Stimulated activated CD8-positive, alpha-beta memory T cell treated with anti-CD3 and anti-CD28 coated beads, Interleukin-2, amount 100 ng/mL, for 48 hours (primary cell): ENCODE measurements at places on chromosomes 3 and 15.

- DNase-seq = no peak
Measured at GRCh38 chr15:72200395-72201237, 3.0 kb upstream of the GRAMD2A start.

DNA sequence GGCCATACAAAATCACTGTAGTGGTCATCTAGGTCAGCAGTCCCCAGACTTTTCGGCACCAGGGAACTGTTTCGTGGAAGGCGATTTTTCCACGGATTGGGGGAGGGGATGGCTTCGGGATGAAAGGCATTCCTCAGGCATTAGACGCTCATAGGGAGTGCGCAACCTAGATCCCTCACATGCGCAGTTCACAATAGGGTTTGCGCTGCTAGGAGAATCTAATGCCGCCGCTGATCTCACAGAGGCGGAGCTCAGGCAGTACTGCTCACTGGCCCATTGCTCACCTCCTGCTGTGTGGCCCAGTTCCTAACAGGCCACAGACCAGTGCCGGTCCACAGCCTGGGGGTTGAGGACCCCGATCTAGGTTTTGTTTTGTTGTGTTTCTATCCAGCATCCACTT, 200.1 kb downstream of the SLC9A9 start:
- DNase-seq = no peak

DNA sequence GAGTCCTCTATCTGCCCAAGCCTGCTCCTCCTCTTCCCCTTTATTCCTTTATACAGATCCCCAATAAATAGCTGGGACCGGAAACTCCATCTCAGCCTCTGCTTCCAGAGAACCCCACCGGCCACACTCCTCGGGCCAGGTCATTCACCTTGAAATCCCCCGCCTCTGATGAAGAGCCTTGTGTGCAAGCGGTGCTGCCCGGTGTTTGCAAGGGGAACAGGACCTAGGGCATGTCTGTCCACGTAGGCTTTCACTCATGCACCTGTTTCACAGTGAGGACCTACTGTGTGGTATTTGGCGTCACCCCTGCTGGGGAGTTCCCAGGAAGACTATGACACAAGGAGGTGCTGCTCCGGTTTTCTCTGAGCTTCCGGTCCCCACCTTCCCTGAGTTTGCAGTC, 54.0 kb downstream of the WNT7A start:
- DNase-seq = no peak

GRCh38 chr15:78651007-78651406, 10.0 kb upstream of the CHRNB4 start:
- DNase-seq = no peak

- no peak for DNase-seq
Measured at GRCh38 chr3:114405202-114405990, 111.6 kb downstream of the TIGIT start.

GRCh38 chr3:44468572-44469520, 8.6 kb downstream of the ZNF445 start:
- peak; percentile 32 for DNase-seq

DNA sequence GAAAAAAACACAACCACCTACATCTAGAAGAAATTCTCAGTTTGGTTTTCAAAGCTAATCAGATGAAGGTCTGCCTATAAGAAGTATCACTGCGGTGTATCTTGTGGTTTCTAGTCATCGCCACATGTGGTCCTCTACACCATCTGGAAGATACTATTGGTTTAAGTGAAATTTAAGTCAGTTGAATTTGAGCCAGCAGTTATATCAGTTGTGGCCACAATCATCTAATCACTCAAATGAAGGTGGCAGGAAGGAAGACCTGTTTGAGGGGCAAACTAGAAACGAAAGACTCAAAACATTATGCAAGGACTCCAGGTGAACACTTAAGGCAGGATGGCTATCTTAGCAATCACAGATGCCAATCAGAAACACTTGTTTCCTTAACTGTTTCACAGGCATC, 48.7 kb downstream of the ETV5 start:
- DNase-seq = peak; percentile 14

- no peak for DNase-seq
Measured at GRCh38 chr15:68385240-68385561, 46.8 kb downstream of the ITGA11 start.

DNA sequence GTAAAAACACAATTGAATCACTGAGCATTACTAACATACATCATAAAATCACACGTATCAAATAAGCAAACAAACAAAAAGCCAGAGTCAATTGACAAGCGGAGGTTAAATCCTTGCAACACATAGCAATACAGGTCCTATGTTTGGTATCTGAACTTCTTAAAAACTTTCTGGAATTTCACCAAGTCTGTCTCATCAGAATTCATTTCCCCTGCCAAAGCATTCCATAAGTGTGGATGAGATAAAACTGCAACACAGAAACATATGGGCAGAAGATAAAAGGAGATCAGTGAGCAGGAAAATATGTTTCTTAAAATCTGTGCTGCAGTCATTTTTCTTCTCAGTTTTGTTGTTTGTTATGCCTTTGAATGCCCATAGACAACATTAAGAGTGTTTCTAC, 1155.5 kb downstream of the TBL1XR1 start:
- DNase-seq = no peak

DNA sequence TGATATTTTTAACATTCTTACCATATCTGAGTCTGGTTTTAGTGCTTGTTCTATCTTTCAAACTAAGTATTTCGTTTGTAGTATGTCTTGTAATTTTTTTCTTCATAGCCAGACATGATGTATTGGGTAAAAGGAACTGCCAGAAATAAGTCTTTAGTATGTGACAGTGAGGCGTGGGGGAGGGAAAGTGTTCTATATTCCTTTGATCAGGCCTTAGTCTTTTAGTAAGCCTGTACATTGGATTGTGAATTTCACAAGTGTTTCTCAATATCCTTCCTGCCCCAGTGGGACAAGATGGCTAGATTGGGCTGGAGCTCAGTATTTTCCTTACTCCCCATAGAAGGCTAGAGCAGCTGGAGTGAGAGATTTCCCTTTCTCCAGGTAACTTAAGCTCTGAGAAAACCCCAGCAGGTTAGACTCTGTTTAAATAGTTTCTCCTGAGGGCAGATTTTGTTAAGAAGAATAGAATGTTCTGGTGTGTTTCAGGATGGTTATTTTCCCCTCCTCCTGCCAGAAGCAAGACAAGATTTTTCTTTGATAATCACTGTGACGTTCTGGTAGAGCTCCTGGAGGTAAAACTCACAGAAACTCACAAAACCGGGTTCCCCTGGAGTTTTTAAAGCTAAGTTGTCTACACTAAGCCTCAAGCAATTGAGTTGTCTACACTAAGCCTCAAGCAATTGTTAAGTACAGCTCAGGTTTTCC, 140.7 kb upstream of the ARPP21 start:
- no peak for DNase-seq

GRCh38 chr3:45084361-45084760, 58.3 kb downstream of the CLEC3B start:
- no peak for DNase-seq

DNA sequence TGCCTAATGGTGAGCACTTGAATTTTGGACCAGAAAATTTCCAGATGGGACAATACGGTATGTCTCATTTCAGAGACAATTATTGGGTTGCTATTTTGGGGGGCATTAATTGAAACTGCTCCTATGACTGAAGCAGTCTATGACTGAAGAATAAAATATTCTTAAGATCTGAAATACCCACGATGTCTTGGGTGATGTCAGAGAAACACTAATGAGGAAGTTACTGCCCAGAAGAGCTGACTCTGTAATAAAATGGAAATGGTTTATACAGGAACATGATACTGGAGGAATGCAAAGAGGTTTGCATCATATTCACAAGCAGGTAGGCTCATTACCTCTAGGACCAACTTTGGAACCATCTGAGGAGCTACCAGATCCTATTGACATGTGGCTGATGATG, 68.7 kb downstream of the IL12A start:
- DNase-seq = no peak

- no peak for DNase-seq
Measured at GRCh38 chr3:76456322-76456721, 583.6 kb upstream of the ROBO2 start.

DNA sequence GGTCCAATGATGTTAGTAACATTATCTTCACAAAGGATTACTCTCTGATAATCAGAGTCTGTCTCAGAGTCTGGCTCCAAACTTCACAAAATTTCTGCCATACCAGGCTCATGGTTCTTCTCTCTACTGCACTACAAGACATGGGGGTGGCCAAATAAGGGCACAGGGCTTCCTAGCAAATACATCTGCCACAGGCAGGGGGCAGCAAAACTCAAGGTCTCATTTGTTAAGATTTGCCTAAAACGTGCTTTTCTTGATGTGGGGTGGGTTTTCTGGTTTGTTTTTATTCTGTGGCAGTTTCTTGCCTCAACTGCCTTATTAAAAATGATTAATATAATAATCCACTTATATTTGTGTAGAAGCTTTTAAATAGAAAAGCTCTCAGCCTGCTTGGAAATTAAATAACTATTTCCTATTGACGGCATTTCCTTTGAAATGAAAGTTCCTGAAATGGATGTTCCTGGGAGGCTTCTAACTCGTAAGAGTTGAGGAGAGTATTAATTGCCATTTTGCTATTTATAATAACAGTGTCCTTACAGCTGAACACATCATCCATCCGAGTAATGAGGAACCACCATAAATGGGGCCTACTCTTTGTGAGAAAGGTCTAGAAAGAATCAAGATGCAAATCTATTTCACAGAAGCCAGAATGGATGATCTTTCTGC, 53.8 kb downstream of the SST start:
- DNase-seq = peak; percentile 37

DNA sequence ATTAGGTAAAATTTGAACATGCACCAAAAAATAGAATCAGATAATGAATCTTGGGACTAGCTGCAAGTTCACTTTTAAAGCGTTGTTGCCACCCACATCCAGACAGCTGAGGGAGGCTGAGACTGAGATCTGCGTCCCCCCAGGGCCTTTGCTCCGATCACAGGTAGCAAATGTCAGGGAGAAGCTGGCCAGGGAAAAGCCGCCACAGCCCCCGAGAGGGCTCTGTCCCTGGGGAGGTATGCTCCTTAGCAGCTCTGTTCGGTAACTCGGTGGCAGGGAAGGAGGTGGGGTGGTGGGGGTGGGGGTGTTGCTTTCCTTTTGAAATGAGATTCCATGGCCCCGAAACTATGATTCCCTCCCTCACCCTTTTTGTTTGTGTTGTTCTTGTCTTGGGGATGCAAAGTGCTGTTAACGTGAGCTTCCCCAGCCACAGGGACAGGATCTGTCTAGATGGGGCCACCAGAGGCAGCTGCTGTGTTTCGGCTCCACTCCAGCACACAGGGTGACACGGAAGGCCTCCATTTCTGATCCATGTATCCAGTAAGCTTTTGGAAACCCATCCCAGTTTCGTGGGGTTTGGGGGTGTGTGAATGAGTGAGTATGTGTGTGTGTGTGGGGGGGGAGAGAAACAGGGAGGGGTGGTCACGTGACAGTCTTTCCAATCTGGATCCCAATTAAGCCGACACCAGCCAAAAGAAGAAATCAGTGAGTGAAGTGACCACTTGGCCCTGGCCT, 1.1 kb upstream of the MINAR1 start:
- DNase-seq = no peak

DNA sequence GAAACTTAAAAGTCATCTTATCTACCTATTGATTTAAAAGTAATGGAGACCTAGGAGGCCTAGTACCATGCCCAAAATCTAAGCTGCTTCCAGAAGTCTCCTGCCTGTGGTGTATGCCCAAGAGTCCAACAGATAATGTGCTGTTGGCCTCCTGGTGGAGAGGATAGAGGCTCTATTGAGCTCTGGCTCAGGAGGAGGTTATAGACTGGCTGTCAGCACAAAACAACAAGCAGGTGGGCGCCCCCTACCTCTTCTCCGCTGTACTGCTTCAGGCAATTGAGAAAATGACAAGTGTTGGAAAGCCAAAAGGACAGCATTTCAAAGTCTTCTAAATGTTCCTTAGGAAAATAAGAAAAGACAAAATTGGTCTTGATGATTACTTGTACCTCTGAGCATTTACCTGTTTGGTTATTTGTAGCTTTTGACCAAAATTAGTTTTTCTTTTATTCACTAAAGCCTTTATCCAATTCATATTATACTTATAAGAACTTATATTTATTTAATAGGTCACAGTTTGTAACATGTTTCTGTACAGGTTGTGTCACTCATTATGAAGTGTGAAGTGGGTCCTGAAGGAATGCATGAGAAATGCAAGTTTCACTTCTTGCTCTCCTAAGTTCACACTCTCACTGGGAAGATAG, 17.2 kb upstream of the GNB5 start:
- DNase-seq = peak; percentile 61

DNA sequence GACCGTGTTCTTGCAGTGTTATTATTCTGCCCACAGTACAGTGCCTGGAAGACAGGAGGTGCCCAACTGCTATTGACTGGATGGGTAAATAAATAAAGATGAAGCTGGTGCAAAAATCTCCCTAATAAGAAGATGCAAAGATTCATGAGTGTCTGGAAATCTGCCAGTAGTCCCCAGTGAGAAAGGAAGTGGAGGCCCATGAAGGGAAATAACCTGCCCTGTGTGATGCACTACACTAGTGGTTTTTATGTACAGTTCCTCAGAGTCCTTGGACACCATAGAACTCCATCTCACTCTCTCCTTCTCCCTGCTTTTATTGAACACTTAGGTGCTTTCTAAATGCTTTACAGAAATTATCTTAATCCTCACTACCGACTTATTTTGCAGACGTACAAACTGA, 8.3 kb upstream of the SUCLG2 start:
- no peak for DNase-seq

DNA sequence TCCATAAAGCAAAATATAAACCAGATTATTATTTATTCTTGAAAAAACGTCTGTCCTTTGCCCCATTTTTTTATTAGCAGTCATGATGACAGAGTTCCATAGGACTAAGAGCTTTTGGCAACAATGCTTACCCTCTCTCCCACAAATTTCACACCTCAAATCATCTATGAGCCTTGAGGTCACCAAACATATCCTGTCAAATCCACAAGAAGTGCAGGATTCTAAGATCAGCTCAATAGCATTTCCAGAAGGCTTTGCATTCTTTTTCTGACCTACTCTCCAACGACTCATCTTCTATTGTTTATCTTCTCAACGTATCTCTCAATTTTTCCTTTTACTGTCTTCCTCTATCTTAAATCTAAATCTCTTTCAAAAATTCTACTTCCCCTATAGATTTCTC, 619.1 kb upstream of the BCHE start:
- no peak for DNase-seq

GRCh38 chr3:108804437-108804836, 18.1 kb upstream of the TRAT1 start:
- no peak for DNase-seq

- DNase-seq = no peak
Measured at GRCh38 chr15:34993412-34993811, 5.3 kb upstream of the ZNF770 start.

- peak; percentile 78 for DNase-seq
Measured at GRCh38 chr15:55289746-55290527, at the start of gene RAB27A. Gene RAB27A, minus strand, starts transcription at chr15:55289813. Its CDS starts 54,879 bp downstream, at chr15:55234934.

DNA sequence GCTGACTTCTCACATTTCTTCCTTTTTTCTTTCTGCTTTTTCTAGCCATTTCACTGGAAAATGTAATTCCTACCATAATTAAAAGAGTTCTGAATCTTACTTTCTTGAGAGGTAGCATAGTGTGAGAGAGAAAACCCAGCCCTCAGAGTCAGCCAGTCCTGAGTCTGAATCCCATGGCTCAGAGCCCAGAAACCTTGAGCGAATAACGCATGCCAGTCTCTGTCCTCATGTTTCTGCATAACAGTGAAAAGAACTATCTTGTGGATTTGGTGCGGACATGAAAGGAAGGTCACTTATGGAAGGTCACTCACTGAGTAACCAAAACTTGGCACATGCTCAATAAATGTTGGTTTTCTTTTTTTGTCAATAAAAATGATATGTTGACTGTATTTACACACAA, 29.3 kb upstream of the SLCO3A1 start:
- no peak for DNase-seq
